Left renal cortex interstitium (tissue), 4 donors: ENCODE measurements at places on chromosomes 6 and 20. TPM values are rescaled to one million over a fixed set of nuclear protein-coding genes. Genes with fewer than 3 reads are reported as not detected.

GRCh38 chr6:38112181-38112580 is 292.7 kb downstream of the ZFAND3 start:
- no peak for DNase-seq

CST5 gene
- 0.32 TPM for polyA plus RNA-seq

DNA sequence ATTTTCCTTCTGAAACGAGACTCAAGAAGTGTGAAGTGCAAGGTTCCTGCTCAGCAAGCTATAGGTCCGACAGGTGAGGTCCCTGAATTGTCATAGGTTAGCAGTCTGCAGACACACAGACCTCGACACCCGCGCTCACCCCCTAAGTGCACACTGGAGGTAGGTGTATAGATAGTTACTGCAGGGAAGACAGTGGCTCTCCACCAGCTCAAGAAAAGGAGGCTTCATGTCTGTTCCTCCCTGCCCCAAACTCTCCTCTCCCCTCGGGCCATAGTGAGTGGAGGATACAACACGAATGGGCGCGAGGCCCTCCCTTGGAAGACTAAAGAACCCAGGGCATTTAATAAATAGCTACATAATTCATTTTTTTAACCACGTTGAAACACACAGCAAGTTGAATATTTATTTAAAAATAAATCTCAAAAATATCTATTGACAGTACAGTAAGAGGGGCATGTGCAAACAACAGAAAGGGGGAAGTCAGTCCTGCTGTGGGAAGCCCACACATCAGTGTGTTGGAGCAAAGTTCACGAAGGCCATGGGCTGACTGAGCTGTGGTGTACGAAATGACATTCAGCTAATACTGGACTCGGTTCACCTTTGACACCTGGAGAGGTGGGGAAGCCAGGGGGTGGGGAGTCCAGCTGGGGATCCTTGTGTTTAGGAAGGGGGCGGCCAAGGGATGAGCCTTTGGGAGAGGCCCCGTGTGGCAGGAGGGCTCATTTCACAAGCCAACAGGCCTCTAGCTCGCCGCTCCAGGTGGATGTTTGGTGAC is 10.7 kb downstream of the SPATA2 start:
- no peak for DNase-seq

BMP2 gene
- polyA plus RNA-seq = 16.9 TPM

- no peak for DNase-seq
Observed at GRCh38 chr20:51341581-51341980, 200.9 kb downstream of the NFATC2 start.

DNA sequence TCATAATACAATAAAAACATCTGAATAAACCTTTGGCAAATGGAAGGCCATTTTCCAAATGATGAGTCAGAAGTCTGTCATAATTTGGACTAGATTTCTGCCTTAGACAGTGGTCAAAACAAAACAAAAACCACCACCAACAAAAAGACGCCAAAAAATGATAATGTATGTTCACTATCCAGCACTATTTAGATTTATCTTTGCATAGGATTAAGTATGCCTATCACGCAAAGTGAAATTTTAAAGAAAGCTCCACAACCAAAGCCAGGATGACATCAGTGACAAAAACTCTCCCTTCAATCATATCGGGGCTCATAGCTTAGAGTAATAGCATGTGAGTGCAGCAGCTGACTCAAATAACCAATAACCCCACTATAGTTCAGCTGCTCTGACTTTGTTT is 201.9 kb downstream of the MOXD1 start:
- DNase-seq = no peak

PRICKLE4 gene
- polyA plus RNA-seq = 6.5 TPM

BHLHE23 gene
- not detected for polyA plus RNA-seq

- no peak for DNase-seq
Observed at GRCh38 chr6:85975957-85976356, 333.3 kb upstream of the SYNCRIP start.

GNRH2 gene
- 0.40 TPM for polyA plus RNA-seq

GRCh38 chr6:19830171-19830570 is 7.0 kb upstream of the ID4 start:
- DNase-seq = no peak

MYL9 gene
- polyA plus RNA-seq = 331 TPM

KCNB1 gene
- 1.1 TPM for polyA plus RNA-seq

GRCh38 chr20:17856024-17856564 is 112.5 kb downstream of the SNX5 start:
- DNase-seq = no peak

DNA sequence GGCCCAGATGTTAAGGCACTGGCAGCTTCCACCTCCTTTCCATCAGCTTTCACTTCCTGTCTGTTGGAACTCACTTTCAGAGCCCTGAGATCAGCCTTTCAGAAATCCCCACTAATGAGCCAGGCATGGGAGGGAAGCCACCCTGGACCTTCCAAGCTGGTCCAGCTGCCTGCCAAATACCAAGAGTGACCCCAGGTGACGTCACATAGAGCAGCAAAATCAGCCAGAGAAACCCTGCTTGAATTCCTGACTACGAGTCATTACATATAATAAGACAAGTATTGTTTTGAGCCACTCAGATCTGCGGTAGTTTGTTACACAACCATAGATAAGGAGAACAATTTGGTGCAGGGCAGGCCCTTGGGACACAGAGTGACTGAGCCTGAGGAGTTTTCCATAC is 556.0 kb upstream of the JAG1 start:
- no peak for DNase-seq

DNA sequence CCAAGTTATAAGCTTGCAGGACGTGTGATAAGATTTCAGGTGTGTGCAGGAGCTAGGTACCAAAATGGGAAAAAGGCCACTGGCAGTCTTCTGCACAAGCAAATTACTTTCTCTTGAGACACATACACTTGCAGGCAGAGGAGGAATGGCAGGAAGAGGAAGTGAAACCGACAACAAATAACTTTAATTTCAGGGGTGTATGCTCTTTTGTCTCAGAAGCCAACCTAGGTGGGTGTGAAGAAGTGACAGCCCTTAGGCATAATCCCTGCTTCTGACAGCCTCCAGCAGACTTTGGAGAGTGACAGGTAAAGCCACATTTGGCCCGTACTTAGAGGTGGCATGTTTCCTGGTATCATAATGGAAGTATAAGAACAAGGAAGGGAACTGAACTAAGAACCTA is 118.8 kb upstream of the TRAF3IP2 start:
- DNase-seq = no peak

DNA sequence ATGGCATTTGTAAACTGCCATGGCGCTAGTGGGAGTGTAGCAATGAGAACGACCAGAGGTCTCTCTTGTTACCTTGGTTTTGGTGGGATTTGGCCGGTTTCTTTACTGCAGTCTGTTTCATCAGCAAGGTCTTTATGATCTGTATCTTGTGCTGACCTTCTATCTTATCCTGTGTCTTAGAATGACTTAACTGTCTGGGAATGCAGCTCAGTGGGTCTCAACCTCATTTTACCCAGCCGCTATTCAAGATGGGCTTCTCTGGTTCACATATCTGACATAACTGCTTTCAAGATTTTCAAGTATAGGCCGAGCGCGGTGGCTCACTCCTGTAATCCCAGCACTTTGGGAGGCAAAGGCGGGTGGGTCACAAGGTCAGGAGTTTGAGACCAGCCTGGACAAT is 1.9 kb upstream of the SFT2D1 start:
- no peak for DNase-seq

- no peak for DNase-seq
Observed at GRCh38 chr6:139977887-139978332, 603.5 kb upstream of the CITED2 start.

ADGB gene
- polyA plus RNA-seq = 0.98 TPM

GRCh38 chr20:5100684-5101347 is 18.9 kb downstream of the PCNA start:
- DNase-seq = no peak

RHAG gene
- polyA plus RNA-seq = 3.6 TPM

GRCh38 chr6:33549896-33550295 is 30.2 kb downstream of the BAK1 start:
- DNase-seq = no peak

DNA sequence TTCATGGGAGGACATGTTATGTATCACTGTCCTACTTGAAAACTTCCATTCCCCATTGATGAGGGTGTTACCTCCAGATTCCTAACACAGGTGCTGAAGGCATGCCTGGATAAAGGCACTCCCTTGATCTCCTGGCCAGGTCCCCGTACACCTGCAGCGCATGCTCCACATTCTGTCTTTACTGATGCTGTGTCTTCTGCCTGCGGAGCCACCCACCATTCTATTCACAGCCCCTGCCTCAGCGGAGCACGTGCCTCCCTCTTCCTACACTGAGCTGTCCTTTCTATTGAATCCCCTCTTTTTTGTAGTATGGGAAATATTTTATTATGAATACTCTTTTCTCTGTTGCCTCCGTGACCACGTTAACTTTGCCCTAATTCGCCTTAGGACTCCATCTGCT is 25.0 kb downstream of the PTPN1 start:
- DNase-seq = no peak

GRCh38 chr6:157808405-157808950 is 14.6 kb upstream of the SNX9 start:
- no peak for DNase-seq

DNA sequence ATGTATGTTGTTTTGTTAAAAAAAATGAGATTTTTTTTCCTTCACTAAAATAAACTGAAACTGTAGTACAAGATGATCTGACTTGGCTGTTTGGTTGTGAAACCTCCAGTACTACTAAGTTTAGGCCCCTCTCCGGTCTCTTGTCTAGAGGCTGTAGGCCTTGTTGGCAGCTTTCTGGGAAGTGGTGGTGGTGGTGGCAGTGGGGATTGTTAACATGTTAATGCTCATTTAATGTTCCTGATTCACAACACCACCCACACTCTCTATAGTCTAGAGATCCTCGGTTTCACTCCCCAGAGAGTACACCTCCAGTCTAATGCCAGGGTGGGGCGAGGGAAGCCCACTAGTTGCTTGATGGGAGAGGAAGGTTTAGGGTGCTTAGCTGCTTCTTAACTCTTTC is 24.1 kb downstream of the STK4 start:
- no peak for DNase-seq

DNA sequence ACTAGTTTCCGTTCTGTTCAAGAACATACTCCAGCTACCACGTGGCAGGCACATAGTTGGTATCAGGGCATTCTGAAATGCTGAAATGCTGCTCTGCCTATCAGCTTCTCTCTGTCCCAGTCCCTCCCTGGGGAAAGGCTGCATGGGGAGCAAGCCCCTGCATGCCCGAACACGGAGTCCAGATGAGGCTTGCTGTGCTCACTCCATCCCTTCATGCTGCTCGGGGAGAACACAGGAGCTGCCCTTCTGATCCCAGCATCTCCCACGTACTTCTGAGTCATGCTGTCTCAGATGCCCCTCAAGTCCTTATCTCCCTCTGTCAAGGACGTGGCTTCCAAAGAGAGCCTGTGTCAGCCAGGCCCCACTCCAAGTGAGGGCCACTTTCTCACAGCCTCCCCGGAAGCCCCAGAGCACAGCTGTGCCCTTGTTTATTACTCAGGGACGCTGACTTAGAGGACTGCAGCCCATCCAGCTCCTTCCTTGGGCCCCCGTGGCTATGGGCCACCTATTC is 29.4 kb downstream of the THBS2 start:
- no peak for DNase-seq

DNA sequence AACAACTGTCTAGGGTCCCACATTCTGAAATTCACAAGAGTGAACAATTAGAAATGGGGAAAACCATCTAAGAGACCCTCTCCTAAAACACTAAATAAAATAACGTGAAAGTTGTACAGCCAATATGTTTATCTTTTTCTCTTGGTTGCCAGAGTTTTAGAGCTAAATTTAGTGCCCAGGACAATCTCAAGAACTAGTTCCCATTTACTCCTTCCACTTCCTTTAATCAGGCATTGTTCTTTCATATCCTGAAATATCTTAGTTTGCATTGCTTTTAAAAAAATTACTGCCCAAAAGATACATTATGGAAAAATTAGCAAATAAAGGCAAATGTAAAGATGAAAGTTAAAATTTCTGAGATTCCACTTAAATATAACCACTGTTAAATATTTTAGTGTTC is 33.1 kb upstream of the UBR2 start:
- DNase-seq = no peak

- no peak for DNase-seq
Observed at GRCh38 chr6:147384737-147385710, 123.5 kb upstream of the SAMD5 start.

GRCh38 chr20:23092384-23092756 is 6.2 kb upstream of the CD93 start:
- DNase-seq = no peak

DNA sequence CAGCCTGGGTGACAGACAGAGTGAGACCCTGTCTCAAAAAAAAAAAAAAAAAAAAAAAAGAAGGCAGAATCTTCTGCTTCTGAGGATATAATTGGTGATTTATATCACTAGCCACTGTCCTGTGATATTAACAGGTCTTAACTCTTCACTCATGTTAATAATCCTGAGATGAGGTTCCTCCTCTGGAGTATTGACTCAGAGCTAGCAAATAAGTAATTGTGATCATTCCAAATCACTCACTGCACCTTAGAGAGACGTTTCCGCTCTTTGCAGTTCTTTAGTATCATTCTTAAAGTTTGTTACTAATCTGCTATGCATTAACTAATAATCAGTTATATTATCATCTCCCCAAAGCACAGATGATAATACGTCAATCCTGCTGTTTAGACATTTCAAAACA is 41.6 kb upstream of the NOX3 start:
- no peak for DNase-seq

DNA sequence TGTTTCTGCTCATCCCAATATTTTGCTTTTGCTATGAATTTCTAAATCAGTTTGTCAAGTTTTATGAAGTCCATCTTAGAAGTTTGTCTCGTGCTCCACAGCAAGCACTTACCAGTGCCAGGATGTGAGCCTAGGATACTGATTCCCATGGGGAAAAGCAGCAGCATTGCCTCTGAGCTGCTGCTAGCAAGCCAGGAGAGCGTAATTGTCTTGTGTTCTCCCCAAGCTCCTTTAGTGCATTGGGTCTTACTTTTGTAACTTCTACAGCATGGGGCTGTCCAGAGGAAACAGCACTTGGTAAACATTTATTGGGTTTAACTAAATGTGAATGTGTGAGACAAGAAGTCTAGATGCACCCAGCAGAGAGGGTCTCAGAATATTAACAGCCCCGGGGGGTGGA is 76.1 kb downstream of the RNF182 start:
- DNase-seq = no peak

- DNase-seq = no peak
Observed at GRCh38 chr20:39706184-39706663, 744.1 kb downstream of the DHX35 start.

HLA-DQA1 gene
- polyA plus RNA-seq = 5.7 TPM

SLC17A2 gene
- 1.2 TPM for polyA plus RNA-seq

- no peak for DNase-seq
Observed at GRCh38 chr6:156434049-156434794, 343.0 kb upstream of the ARID1B start.
